ENCODE measurements at places on chromosomes 13 and 19. TPM values are rescaled to one million over a fixed set of nuclear protein-coding genes. Genes with fewer than 3 reads are reported as not detected.

DNA sequence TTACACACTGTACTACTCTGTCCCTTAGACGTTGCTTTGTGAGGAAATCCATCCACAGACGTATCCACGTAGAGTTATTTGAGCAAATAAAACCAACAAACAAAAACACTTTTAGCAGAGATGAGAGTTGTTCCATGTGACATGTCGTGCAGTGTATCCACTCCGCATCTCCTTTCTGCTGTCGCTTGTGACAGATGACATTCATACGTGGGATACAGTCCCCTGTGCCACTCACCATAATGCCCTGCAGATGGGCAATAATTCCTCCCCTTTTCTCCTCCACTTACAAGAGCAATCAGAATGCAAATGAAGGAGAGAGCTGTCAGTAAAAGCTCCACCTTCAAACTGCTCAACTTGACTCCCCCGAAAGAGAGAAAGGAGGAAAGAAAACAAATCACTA, 26.0 kb downstream of the IRS2 start:
- DNase-seq, result no peak

- no peak for DNase-seq
Observed at GRCh38 chr13:40983259-40983658, 35.9 kb downstream of the ELF1 start.

GRCh38 chr19:39792999-39793546, 14.4 kb downstream of the LEUTX start:
- peak; percentile 62 for DNase-seq

GRCh38 chr13:110911880-110912279, 3.0 kb downstream of the ANKRD10 start:
- no peak for DNase-seq

FUT6 gene
- total RNA-seq, result 4.7 TPM

GRCh38 chr13:95494082-95494681, 58.3 kb upstream of the CLDN10 start:
- DNase-seq, result peak; percentile 39

CYP4F2 gene
- total RNA-seq, result 2.2 TPM

- no peak for DNase-seq
Observed at GRCh38 chr19:17863520-17864182, 3.9 kb downstream of the RPL18A start.

VN1R4 gene
- not detected for total RNA-seq
